ENCODE measurements at places on chromosomes 6 and 20.

- no peak for DNase-seq
These were observed 96.5 kb downstream of the SNAP25 start for GRCh38 chr20:10315138-10315537.

- DNase-seq, result no peak
These were observed 46.9 kb upstream of the LOC128125822 start for GRCh38 chr6:63525186-63525878.

DNA sequence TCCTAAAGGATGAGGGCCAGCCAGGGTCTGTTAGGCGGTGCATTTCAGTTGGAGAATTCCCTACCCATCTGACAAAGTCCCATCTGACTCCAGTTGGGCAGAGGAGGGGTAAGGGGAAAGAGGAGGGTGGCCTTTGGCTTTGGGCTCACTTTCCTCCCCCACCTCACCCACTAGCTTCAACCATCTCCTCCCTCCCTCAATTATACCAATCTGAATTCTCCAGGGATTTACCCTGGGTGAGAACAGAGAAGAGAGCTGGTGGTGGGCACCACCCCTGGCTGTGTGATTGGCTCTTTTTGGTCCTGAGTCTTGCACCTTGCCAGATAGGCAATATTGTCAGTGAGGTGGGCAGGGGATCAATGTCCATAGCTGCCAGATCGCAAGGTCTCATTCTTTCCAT, 3.2 kb downstream of the HMGA1 start:
- DNase-seq, result no peak

GRCh38 chr6:84825461-84825860, 61.1 kb upstream of the TBX18 start:
- peak; percentile 47 for DNase-seq

GRCh38 chr6:146028851-146029572, at the start of gene GRM1:
TSS of gene GRM1 (plus strand) at chr6:146029062. CDS start at chr6:146029518, 456 bp downstream.
- DNase-seq, result no peak

DNA sequence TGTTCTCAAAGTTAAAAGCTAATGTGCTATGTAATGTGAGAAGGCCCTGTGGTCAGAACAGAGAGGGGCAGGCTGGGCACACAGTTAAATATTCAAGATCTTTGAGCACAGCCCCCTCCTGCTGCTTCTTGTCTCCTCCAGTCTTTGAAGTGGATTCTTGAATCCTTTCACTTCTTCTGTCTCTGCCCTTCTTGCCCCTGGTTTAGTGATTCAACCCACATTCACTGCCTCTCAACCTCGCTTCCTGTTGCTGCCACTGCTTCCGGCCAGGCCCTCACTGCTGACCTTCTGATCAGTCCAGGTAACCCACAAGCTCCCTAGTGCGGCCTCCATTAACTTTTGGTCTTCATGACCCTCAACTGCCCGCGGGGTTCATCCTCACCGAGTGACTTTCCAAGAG, 417.3 kb upstream of the NOX3 start:
- no peak for DNase-seq

GRCh38 chr6:126608681-126609080, 268.8 kb downstream of the CENPW start:
- no peak for DNase-seq

DNA sequence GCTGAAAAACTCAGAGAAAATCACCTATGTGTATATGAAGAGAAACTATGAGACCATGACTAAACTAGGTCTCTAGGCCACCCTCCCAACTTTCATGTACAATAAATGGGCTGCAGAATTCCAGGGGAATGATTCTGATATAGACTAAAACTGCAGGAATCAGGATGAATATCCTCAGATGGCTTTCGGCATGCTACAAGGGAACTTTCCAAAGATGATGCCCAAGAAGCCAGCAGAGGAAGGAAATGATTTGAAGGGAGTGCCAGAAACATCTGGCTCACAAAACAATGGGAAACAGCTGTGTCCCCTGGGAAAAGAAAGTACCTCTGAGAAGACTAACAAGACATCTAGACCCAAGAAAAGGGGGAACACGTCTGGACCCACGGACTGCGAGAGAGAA, 41.1 kb downstream of the PLN start:
- DNase-seq, result no peak

DNA sequence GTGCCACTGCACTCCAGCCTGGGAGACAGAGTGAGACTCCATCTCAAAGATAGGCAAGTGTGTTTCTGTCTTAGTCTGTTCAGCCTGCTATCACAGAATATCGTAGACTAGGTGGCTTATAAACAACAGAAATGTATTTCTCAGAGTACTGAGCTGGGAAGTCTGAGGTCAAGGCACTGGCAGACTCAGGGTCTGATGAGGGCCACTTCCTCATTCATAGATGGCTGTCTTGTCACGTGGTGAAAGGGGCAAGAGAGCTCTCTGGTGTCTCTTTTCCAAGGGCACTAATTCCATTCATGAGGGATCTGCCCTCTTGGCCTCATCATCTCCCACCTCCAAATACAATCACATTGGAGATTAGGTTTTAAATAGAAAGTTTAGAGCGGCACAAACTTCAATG, 95.6 kb upstream of the PHACTR3 start:
- no peak for DNase-seq

GRCh38 chr6:39309942-39310531, 4.2 kb downstream of the KCNK17 start:
- peak; percentile 31 for DNase-seq

All from smooth muscle cell of the brain vasculature (primary cell).